GM12891 (cell line): ENCODE measurements at places on chromosomes 2 and 18.
A peak's percentile ranks its signal among the peaks of the same experiment; 100 is the strongest.

GRCh38 chr2:26561918-26562810, 79.0 kb downstream of the CIB4 start:
- DNase-seq = peak; percentile 53

DNA sequence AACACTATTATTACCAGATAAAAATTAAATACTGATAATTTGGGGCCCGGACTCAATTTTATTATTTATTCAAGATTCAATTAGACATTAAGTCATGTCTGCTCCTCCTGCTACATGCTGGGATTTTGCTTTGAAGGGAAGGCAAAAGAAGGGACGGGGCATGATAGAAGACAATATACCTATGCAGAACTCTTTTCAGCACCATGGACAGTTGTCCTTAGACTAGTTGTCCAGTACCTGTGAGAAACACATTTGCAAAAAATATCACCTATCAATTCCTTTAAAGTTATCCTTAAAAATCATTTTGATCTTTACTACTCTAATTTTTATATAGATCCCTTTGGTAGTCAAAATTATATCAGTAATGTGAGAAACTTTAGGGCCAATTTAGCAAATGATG, 100.2 kb upstream of the SULT1C3 start:
- DNase-seq = no peak

- DNase-seq = no peak
Observed at GRCh38 chr2:195434346-195434745, 222.7 kb upstream of the SLC39A10 start.

DNA sequence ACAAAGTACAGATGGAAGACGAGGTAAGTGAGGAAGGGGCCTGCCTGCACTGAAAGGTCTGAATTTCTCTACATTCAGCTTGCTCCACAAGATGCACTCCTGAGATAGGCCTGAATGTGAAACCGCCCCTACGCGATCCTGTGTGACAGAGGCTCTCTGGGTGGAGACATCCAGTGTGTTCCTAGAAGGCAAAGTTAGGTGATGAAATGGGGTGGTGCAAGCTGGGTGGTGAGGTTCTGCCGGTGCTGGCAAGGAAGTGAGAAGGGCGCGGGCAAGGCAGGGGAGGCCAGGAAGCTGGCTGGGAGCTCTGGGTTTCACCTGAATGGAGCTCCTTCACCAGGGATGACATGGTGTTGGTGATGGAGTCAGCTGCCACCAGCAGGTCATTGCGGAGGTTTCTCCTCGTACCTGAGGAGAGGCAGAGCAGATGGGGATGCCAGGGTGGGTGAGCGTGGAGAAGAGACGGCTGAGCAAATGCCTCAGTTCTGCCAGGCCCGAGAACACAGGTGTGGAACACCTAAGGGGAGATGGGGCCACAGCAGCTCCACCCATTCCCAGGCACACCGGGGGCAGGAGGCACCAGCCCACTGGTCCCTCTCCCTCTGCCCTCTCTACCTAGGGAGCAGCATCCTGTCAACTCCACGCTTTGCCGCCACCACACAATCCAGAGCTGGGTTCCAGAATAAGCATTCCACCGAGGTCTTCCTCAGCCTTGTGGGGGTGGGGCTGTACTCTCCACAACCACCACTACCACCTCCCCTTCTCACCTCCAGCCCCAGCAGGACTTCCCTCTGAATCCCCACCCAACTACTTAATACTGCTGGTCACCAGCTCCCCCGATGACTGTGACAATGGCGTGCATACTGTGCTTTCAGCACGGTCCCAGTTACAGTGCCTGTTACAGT, 45.5 kb upstream of the DNMT3A start:
- no peak for DNase-seq

- DNase-seq = no peak
Observed at GRCh38 chr18:55138401-55138800, 179.1 kb upstream of the CCDC68 start.

DNA sequence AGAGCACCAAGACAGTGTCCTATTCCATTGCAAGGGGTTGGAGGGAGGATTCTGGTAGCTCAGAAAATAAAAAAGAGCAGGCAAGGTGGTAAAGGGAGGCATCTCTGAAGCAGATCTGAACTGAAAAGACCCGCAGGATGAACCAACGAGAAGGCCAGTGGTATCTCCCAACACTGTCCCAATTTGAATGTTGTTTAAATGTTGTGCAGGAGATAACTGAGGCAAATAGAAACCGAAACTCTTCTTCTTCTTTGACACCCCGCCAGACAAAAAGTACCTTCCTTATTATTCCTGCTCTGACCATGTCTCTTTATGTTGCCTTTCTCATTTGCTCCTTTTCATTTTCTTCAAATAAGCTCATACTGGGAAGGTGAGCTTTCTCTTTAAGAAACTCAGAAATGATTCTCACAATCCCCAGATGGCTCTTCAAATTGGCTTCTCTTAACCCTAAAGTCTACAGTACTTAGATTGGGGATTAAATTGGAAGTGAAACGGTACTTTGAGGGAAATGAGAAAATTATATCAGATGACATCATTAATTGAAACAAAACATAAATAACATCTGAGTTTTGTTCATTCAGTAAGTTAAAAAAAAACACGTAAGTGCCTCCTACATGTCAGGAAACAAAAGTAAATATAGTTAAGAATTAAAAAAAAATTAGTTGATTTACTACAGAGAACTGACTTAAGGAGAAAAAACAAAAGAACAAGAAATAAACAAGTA, 143.6 kb downstream of the WDPCP start:
- DNase-seq = no peak

- no peak for DNase-seq
Observed at GRCh38 chr2:217289177-217289906, 429.5 kb upstream of the TNP1 start.

DNA sequence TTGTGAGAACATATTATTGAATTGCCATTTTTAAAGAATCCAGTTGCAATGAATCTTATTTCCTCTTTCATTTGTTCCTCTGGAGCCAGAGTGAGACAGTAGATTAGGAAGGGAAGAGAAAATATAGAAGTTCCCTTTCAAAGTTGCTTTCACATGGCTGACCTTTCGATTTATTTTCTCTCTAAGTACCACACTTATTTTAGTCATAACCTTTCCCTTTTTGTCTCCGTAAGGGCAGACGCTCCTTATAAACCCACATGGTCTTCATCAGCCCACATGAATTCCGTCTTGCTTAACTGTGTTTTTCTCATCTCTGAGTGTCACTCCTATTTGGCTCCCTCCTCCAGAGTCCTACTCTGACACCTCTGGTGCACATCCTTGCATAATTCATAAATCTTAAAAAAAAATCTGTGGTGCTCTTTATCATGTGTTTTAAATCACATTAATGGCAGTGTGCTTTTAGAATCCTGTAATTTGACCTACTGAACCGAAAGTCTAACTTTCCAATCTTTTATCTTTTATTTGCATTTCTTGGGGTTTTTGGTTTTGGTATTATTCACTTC, 38.5 kb upstream of the ZNF396 start:
- DNase-seq = no peak

DNA sequence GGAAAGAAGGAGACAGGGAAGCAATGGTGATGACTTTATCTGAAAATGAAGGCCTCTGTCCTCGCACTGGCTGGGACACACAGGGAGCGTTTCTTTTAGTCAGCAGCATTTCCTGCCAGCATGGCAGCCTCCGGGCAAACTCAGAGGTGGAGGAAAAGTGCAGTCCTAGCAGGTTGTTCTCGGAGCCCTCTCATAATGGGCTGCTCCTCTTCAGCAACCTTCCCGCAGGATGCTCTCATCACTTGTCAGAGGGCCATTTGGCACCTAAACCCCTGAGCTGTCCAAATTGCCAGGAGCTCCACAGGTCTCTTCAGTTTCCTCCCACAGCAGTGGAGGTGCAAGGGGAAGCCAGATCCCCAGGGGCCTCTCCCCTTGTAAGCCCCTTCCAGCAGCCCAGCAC, 6.2 kb downstream of the STK39 start:
- DNase-seq = no peak

DNA sequence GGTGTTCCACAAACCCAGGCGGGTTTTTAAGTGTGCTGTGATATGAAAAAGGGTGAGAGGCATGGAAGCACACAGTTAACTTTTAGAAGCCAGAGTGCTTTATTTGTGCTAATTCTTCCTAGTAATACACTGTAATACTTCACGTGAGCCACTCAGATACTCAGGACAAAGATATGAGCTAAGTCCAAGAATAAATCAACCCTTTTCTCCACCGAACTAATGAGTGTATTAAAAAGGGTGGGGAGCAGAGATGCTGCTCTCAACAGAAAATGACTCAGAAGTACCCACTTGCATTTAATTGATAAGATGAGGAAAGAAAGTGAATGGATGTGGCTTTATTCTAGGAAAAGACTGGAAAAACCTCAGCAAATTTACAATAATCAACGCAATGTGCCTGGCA, 79.9 kb downstream of the UXS1 start:
- DNase-seq = no peak

GRCh38 chr2:231769170-231770136, 11.6 kb downstream of the PDE6D start:
- no peak for DNase-seq

GRCh38 chr2:236367506-236368289, 103.5 kb upstream of the ASB18 start:
- no peak for DNase-seq
